ENCODE measurements at places on chromosomes 3 and 15.

DNA sequence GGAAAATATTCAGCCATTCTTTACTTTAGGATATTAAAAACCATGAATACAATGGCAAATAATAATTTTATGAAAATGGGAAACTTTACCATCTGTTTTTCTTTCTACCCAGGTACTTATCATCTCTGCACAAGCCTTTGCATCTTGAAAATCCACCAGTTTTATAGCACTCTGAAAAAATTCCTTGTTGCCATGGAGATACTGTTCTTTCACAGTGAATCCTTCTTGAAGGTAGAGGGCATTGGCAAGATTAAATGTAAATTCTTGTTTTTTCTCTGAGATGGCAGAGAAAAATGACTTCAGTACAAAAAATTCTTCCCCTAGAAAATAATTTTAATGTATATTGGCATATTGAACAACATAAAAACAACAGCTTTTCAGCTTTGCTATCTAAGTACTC, 6.9 kb downstream of the SERPINI2 start:
- DNase-seq: no peak

DNA sequence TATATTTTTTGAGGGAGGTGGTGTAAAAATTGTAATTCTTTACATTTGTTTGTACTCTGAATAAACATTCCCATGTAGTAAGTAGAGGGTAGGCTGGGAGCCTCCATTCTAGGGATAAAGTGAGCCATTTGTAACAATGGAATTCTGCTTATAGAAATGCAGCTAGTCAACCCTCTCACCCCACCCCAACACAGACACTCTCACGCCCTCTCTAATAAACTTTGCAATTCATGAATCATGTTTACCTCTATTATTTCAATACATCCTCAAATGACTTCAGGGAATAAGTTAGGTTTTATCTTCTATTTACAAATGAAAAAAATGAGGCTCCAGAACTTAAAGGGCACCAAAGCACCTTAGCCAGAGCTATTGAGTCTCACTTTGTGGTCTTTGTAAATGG, 56.5 kb upstream of the PDZRN3 start:
- DNase-seq: no peak

DNA sequence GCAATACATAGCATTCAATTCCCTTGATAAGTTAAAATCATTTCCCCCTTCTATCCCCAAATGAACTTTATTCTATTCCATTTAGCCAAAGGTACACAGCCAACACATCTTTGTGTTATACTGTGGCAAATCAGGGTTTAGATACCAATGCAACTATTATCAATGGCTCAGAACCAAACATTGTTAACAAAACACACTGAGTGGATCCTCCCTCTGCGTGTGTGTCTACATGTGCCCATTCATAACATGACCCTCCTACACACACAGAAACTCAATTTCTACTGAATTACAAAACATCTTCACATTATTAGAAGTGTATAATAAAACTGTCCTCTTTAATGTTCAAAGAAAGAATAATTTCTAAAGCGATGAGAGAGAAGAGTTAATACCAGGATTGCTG, 1.3 kb downstream of the TTBK2 start:
- DNase-seq: no peak

- DNase-seq: no peak
These were observed 3.3 kb upstream of the THRB start for GRCh38 chr3:24497942-24498341.

DNA sequence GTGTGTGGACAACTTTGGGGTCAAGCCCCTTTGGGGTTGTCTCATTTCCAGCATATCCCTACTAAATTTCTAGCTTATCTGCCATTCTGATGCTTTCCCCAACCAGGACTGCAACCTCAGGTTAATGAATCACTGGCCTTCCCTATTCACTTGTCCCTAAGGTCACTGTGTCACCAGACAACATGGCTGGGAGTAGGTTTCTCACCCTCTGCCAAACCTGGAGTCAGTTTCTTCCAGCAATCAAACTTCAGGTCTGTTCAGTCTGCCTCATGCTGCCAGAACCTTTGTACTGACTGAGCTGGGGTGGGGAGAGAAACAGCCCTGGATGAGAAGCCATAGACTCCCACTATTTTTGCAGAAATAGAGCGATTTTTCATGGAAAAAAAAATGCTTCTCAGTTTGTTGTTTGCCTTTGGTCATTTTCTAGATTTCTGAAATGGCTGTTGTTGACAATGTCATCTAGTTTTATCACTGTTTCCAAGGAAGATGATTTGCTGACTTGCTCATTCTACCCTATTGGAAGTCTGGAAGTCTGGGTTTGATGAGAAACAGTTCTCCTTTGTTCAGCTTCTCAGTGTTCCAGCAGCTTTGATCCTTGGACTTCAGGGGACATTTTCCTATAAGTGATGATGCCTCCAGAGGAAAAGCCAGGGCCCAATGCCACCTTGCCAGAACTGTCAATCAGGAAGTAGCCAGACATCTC, 74.8 kb upstream of the IL12A start:
- DNase-seq: no peak

DNA sequence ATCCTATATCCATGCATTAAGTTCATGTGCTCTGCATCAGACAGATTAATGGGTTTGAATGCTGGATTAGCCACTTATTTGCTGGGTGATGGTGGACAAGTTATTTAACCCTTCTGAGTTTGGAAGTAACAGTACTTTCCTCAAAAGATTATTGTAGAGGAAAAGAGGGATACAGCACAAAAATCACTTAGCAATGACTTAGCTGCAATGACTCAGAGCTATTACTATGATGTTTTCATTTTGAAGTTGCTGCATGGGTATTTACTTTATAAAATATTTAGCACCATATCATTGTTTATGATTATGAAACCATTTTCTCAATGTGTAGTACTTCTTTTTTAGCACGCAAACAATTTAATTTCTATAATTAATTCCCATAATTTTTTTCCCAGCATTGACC, 248.4 kb downstream of the MYRIP start:
- no peak for DNase-seq
